ENCODE measurements at places on chromosomes 6 and 20.

- peak; percentile 63 for DNase-seq
Measured at GRCh38 chr6:68777956-68778355, 142.9 kb downstream of the ADGRB3 start.

DNA sequence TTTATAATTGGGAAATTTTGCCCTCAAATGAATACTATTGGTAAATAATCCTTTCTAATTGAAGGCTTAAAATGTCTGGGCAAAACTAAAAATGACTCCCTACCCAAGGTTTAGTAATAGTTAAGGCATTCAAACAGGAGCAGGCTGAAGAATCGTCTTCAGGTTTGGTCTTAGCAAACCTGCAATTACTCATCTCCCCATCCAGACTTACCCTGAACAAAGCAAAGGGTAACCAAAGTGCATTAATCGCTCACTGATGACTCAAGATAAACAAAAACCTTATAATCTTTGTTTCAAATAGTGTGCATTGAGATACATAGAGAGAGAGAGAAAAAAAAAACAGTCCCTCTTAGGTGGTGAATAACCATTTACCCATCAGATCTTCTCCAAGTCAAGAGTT, 225.5 kb downstream of the BMP2 start:
- no peak for DNase-seq

DNA sequence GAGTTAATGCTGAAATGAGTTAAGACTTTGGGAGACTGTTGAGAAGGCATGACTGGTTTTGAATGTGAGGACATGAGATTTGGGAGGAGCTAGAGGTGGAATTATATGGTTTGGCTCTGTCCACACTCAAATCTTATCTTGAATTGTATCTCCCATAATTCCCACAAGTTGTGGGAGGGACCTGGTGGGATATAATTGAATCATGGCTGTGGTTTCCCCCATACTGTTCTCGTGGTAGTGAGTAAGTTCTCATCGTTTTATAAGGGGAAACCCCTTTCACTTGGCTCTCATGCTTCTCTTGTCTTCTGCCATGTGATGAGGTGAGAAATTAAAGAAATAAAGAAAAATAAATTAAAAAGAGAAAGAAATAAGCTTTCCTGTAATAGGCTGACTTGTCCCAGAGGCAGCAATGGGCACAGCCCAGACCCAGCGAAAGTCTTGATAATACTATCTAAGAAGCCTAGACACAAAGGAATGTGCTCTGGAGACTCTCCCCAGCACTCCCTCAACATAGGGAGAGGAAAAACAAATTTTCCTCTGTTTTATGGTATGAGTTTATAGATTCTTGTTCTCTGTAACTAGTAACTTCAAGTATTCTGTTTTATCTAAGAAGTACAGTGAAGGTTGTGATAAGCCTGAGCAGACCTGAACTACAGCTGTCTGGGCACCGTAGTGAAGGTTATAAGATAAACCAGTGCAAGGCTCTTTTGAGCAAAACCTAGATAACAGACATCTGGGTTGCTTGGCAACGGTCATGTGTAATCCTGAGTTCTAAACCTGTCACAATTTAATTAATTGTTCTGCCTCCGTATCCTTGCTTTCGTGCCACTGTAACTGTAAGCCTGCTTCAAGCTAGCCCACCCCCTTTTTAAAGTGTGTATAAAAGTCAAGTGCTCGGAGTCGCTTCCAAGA, 88.9 kb upstream of the ECI2 start:
- no peak for DNase-seq

GRCh38 chr6:110746680-110747079, 68.6 kb downstream of the CDK19 start:
- DNase-seq = no peak

DNA sequence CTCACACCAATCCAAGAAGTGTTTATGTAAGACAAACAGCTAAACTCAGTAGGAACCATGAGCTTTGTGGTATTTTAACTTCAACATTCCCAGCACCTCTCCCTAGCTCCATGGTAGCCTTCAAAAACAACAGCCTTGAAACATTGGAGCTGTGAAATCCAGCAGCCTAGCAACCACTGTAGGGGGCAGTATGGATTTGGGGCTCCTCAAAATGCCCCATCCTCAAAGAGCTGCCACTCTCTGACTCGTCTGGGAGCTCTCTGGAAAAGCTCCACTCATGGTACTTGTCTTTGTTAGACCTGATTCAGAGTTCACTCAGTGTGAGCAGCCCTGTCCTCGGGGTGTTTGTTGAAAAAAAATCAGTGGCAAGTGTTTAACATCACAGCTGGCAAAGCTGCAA, 82.9 kb downstream of the KIF6 start:
- DNase-seq = no peak

DNA sequence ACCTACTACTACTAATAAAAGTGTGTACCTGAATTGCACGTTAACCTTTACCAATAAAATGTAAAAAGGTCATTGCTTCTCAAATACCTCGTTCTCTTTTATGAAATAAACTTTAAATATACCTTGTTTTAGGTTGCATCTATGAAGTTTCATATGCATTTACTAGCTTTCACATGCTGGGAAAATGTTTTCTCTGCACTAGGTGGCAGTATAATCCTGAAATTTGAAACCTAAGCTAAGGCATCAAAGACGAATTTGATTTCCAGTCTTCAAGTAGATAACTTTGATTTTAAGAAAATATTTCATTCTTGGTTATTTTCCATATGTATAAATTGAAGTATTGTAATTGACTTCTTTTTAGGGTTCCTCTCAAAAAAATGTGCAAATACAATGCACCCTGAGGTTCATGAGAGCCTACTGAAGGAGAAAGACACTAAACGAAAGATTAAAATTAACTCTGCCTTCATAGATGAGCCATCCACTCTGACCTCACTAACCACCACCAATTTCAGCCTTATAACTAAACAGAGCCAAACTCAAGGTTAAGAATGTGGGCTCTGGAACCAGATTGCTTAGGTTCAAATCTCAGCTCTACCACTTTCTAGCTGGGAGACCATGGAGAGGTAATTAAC, 7.3 kb upstream of the COL9A1 start:
- DNase-seq = no peak

- no peak for DNase-seq
Measured at GRCh38 chr6:1758076-1758679, 148.5 kb downstream of the FOXC1 start.

GRCh38 chr6:22036275-22036674, 260.6 kb downstream of the PRL start:
- DNase-seq = no peak

DNA sequence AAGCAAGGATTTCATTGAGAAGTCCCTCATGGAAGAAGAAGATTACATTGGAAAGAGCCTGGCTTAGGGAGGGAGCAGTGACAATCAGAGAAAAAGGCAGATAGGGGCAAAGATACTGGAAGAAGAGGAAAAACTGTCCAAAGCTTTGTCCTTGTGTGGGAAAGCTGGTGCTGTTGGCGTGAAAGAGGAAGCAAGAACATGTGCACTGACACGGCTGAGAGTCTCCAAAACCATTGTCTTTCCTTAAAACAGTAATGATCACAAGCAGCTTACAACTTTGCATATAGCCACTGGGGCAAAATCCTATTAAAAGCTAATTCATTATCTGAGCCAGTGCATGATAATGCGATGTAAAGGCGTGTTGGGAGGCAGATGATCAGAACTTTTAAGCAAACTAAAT, 85.1 kb upstream of the ESR1 start:
- DNase-seq = no peak

- DNase-seq = no peak
Measured at GRCh38 chr20:51442602-51443001, 99.9 kb downstream of the NFATC2 start.

- DNase-seq = no peak
Measured at GRCh38 chr6:22436134-22436533, 133.2 kb upstream of the HDGFL1 start.

GRCh38 chr20:21291026-21291425, 12.1 kb upstream of the XRN2 start:
- DNase-seq = no peak

- no peak for DNase-seq
Measured at GRCh38 chr6:33716379-33716778, 4.9 kb upstream of the UQCC2 start.

DNA sequence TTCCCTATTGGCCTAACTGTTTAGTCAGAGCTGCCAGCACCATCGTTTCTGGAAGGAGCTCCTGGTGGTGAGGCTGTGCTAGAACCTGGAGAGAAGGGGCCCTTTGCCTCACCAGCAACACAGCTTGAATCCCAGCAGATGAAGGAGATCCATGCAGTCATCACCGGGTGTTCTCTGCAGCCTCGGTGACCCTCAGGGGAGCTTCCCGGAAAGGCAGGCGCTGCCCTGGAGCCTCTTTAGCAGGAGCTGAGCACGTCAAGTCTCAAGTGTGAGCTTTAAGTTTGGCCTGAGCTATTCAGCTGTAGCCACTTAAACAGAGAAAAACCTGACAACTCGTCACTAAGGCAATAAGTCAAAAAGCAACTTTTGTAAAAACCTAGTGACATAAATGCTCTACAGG, 181.2 kb upstream of the FOXQ1 start:
- DNase-seq = no peak

- no peak for DNase-seq
Measured at GRCh38 chr6:108699290-108700041, 138.7 kb downstream of the FOXO3 start.

DNA sequence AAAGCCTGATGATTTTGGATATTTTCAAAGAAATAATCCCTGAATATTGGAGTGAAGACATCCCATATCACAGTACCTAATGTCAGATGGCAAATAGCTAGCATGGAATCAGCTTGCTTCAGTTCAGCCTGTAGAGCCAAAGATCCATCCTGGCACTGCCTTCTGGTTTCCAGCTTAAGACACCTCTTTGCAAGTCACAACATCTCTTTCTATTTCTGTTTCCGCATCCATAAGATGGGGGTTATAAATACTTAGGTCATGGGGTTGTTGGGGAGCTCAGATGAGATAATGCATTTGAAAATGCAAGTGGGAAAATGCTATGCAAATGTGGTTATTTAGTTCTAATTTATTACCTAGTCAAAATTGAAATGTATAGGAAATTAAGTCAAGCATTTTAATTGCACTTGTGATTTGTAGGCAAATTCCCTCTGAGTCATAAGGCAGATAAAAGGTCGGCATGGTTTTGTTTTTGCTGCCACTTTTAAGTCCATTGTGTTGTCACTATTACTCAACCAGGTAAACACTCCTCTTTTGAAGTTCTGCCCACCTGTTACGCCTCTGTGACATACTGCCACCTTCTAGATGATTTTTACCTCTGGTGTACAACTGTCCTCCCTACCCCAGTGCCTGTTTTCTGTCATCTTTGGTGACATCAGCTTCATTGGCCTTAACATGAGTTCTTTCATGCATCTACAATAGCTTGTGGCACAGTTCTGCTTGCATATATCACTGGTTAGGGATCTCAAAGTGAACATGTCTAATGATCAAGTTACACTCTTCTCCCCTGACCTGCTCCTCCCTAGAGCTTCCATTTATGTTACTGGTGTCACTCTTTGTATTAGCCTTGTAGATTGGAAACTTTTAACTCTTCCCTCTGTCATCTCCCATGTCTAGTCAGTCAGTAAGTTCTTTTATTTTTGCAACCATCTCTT, 96.6 kb downstream of the CDKAL1 start:
- no peak for DNase-seq

GRCh38 chr6:110332281-110332680, 25.9 kb downstream of the METTL24 start:
- no peak for DNase-seq

GRCh38 chr6:163688739-163689362, 274.3 kb downstream of the QKI start:
- DNase-seq = no peak

DNA sequence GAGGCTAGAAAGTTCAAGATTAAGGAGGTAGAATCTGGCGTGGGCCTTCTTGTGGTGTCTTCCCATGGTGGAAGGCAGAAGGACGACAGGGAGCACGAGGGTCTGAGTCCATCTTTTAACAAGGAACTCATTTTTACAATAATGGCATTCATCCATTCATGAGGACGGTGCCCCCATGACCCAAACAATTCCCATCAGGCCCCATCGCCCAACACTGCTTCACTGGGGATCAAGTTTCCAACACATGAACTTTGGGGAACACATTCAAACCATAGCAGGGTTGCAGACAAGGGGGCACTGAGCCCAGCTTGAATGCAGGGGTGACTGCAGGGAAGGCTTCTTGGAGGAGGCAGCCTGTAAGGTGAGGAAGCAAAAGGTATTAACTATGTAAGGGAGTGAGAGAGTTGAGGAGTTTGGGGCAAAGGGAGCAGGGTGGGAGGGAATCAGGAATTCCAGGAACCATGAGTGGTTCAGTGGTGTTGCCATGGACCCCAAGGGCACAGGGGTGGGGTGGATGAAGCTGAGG, 5.5 kb downstream of the RAB44 start:
- DNase-seq = no peak

GRCh38 chr20:48538058-48538825, 289.6 kb downstream of the PREX1 start:
- no peak for DNase-seq

- no peak for DNase-seq
Measured at GRCh38 chr6:38593409-38593808, 46.3 kb downstream of the BTBD9 start.

GRCh38 chr6:139960671-139961070, 586.2 kb upstream of the CITED2 start:
- no peak for DNase-seq

- DNase-seq = no peak
Measured at GRCh38 chr6:169847141-169847674, 95.8 kb downstream of the ERMARD start.

- DNase-seq = no peak
Measured at GRCh38 chr6:44043479-44044153, 83.6 kb downstream of the MRPL14 start.

DNA sequence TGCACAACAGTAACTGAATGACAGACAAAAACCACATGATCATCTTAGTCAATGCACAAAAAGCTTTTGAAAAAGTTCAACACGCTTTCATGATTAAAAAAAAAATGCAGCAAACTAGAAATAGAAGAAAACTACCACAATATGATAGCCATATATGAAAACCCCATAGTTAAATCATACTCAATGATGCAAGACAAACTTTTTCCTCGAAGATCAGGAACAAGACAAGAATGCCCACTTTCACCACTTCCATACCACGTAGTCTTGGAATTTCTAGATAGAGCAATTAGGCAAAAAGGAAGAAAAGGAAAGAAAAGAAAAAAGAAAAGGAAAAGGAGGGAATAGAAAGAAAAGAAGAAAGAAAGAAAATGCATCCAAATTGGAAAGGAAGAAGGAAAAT, 44.6 kb upstream of the SLC23A2 start:
- DNase-seq = no peak

DNA sequence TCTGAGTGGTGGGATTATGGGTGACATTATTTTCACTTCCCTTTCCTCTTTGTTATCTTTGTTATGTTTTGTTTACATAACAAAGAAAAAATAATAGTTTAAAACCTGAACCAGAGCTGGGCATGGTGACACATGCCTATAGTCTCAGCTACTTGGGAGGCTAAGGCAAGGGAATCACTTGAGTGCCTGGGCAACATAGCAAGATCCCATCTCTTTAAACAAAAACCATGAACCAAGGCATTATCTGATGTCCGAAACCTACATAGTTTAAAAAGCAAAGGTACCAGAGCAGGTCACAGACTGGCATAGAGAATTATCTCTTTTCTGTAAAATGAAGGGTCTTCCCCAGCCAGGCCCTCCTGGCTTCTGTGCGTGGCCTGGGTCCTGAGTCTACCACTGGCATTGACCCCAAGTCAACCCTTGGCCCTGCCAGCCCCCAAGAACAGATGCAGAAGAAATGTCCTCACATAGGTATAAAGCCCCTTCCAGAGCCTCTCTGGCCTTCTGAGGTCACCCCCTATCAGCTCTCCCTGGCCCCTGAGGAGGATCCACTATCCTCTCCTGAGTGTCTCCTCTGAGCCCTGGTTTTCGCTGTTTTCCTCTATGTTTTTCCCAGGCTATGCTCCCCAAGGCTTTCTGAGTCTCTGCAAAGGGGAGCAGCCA, 81.3 kb downstream of the TRERF1 start:
- DNase-seq = no peak

Data from NCI-H2081 treated with DMSO at 0.1 percent for 48 hours (cell line).